ENCODE measurements at places on chromosomes 5 and 9. TPM values are rescaled to one million over a fixed set of nuclear protein-coding genes. Genes with fewer than 3 reads are reported as not detected.

SLC27A6 gene
- total RNA-seq = not detected

FOXD4L4 gene
- total RNA-seq = 0.47 TPM

DNA sequence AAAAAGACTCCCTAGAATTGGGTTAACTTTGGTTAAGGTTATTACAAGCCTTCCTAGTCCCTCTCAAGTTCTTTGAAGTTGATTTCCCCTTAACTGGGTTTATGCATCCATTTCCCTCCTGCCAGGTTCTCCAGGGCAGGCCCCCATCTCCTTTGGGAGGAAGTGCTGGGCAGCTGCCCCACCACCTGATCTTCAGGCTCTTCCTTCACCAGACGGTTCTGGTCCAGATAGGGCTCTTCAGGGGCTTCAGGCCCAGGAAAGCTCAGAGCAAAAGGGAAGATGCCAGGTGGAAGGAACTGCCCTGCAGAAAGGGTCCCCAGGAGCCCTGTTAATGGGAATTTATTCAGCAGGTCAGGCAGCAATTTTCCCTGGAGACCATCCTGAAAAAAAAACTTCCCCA lies 2.1 kb downstream of the SMIM32 start:
- no peak overlapping the region for H3K4me3 ChIP-seq
- DNase-seq = no peak
- no peaks in the 10 kb centered on the region for H3K27me3 ChIP-seq
- no peaks in the 10 kb centered on the region for H3K4me1 ChIP-seq
- no peak overlapping the region for H3K27ac ChIP-seq
- no peaks in the 10 kb centered on the region for H3K36me3 ChIP-seq

DNA sequence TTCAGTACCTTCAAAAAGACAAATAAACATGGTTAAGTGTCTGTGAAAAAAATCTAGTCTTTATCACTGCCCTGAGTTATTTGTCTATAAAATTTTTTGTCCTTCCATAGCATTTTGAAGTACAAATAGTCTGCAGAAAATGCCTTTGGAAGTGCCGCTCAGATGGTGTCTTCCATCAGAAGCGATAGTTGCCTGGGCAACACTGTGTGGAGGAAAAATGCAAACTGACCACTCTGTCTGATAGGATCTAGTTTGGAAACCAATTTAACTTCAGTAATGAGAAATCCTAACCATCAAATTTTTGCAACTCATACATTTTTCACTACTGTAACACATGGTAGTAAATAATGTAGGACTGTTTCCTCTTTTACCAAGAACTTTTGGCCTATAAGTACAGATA lies 449.9 kb downstream of the PRELID2 start:
- H3K27me3 ChIP-seq = no peaks in the 10 kb centered on the region
- H3K4me3 ChIP-seq = no peak overlapping the region
- H3K4me1 ChIP-seq = no peaks in the 10 kb centered on the region
- DNase-seq = no peak
- no peak overlapping the region for H3K27ac ChIP-seq
- H3K36me3 ChIP-seq = no peaks in the 10 kb centered on the region

DNA sequence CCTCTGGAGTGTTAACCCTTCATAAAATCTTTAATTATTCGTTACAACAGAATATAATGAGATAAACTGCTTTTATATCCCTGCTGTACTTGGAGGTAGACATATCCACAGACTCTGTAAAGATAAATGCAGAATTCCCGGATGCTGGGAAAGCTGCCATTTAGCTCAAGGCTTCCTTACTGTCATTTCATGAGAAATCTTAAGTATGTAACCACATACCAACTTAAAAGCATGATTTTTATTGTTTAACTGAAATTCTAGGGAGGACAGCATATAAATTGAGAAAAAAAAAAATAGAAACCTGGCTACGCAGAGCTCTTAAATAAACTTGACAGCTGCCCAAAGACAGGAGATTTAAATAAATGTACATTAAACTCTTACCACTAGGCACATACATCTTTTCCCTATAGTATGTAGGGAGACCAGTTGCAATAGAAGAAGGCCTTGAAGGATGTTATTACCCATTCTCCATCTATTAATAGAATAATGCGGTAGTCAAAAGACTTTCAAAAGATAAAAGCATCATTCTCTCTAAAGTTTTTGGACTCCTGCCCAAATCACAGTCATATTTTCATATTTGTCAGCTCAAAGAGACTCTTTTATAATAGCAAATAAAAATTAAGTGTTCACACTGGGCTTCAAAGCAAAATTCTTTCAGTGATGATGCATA lies 373.8 kb downstream of the NDUFS4 start:
- H3K36me3 ChIP-seq = no peaks in the 10 kb centered on the region
- H3K4me3 ChIP-seq = no peak overlapping the region
- no peak overlapping the region for H3K27ac ChIP-seq
- H3K4me1 ChIP-seq = no peaks in the 10 kb centered on the region
- DNase-seq = no peak

DNA sequence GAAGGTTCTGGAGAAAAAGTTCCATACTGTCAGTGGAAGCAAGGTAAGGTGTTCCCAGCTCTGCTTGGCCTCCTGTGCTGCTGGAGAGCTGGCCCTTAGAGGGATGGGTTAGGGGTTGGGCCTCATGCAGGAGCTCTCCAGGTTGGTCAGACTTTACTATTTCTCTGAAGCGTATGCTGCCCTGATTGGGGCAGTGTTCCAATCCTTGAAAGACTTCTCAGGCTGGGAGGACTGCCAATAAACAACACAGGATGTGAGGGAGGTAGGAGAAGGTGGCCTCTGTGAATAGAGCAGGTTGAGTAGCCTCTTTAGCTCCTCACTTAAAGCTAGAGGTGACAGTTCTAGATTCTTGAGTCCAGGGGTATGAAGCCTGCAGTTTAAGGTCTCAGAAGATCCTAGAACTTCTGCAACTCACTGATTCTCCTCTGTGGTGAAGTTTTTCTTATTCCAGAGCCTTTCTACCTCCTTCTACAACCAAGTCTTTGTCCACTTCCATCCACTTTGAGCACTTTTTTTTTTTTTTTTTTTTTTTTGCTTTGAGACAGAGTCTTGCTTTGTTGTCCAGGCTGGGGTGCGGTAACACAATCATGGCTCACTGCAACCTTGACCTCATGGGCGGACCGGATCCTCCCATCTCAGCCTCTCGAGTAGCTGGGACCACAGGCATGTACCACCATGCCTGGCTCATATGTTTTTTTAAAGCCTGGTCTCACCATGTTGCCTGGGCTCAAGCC lies 3.0 kb downstream of the HNRNPAB start:
- no peaks in the 10 kb centered on the region for H3K27me3 ChIP-seq
- H3K27ac ChIP-seq = peak overlapping the region; percentile 73
- H3K36me3 ChIP-seq = peaks cover 59% of the 10 kb centered on the region
- H3K4me3 ChIP-seq = no peak overlapping the region
- no peak for DNase-seq

GRCh38 chr5:158992037-158992740 lies 107.5 kb downstream of the EBF1 start:
- H3K36me3 ChIP-seq = no peaks in the 10 kb centered on the region
- H3K4me1 ChIP-seq = no peaks in the 10 kb centered on the region
- no peak for DNase-seq
- H3K27ac ChIP-seq = no peak overlapping the region
- no peaks in the 10 kb centered on the region for H3K27me3 ChIP-seq
